KG1 (cell line): ENCODE measurements at places on chromosomes 7 and 10.

GRCh38 chr7:53151496-53151895, 116.1 kb downstream of the POM121L12 start:
- DNase-seq, result no peak

- DNase-seq, result no peak
Measured at GRCh38 chr10:24889639-24890038, 62.8 kb downstream of the PRTFDC1 start.

DNA sequence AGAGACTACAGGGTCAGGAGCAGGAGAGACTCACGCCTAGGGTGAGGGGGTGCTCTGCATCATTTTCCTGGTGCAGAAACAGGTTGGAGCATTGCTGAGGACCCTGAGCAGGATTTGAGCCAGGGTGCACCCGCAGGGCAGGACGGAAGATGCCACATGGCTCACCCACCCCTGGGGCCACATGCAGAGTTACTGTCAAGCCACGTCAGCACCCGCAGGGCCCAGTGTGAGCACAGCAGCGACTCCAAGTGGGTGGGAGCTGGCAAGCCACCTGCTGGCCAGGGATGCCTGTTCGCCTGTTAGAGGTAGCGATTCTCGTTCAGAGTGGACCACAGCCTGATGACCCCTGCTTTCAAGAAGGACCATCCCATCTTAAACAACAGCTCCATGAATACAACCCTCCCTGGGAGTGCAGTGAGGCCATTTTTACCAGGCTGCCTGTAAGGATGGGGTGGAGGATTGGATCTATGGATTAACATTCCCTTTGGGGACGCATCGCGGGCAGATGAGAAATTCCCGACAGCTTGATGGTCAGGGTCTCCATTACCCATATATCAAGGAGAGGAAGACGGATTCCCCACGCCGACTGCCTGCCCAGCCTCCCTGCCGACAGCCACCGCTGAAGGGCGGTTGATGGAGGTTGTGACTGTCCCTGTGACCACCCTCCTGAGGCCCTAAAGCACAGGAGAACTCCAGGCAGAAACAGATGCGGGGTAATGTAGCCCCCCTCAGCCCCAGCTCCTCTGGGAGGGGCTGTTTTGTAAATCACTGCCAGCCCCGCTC, 101.1 kb upstream of the RET start:
- DNase-seq, result no peak

DNA sequence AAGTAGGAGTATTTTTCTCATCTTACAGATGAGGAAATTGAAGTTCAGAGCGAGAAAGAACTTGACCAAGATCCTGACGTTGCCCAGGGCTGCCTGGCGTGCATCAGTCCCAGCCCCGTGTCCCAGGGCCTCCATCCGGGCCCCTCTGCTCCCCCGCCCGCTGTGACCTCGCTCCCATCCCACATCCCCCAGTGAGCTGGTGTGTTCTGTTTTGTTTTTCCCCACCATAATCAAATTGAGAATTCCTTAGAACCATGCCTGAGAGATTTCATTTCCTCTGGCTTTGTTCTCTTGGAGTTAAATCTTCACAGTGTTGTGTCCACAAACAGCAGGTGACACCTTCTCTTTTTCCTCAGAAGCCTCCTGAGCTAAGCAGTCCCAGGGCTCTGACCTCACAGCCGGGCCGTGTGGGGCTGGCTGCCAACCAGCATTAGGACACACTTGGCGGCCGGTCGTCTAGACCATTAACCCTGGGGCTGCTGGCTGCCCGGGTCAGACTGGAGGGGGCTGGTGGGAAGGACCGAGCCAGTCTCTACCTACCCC, 44.3 kb downstream of the PFKP start:
- no peak for DNase-seq

GRCh38 chr10:65931291-65932070, 994.4 kb upstream of the LRRTM3 start:
- no peak for DNase-seq

DNA sequence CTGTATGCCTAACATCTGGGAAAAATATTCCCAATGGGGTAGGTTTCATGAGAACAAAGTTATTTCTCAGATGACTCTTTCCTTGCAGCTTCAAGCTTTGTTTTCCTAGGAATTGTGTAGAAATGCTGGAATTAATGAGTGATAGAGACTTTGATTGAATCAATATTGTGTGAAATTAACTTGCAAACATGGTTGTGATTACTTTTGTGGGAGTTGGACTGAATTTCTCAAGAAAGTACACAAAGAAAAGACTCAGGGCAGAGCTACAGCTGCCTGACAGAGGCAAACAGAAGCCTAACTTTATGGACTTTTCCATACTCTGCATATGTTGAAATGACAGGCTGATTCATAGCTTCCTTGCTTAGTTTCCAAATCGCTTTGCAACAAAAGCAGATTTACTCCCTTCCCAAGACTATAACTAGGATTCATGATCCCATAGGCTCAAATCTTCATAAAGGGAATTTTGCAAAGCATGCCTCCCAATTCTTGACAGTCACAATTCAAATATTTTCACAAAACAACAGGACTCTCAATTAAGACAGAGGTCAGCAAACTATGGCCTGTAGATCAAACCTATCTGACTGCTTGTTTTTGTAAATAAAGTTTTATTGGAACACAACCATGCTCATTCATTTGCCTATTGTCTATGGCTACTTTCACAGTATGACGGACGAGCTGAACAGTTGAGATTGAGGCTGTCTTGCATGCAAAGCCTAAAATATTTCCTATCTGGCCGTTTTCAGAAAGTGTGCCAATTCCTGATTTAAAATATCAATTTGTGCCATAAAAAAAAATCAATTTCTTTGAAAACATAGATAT, 27.6 kb downstream of the NRP1 start:
- no peak for DNase-seq

DNA sequence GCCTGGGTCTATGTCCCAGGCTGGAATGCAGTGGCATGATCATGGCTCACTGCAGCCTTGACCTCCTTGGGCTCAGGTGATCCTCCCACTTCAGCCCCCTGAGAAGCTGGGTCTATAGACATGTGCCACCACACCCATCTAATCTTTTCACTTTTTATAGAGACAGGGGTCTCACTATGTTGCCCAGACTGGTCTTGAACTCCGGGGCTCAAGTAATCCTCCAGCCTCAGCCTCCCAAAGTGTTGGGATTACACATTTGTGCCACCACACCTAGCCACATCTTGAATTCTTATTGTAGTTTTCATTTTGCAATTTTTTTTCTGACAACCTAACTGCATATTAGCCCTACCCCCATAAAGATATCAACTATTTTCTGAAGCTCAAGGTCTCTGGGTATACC, 18.4 kb upstream of the COL1A2 start:
- DNase-seq, result no peak

DNA sequence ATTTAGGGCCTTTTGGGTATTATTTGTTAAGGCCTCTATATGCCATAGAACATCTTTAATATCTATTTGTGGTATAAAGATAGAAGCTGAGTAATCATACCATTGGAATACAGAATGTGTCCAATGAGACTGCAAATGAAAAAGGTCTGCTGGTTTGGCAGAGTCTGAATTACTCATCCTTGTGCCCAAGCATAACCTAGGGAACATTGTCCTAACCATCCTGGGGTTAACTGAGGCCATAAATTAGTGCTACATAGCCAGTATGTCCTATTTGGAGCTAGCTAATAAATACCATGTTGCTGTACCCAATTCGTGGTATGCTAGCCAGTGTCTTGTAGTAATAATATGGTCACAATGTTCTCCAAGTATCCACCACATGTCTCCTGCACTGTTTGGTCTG, 117.1 kb downstream of the ANKRD26 start:
- no peak for DNase-seq

DNA sequence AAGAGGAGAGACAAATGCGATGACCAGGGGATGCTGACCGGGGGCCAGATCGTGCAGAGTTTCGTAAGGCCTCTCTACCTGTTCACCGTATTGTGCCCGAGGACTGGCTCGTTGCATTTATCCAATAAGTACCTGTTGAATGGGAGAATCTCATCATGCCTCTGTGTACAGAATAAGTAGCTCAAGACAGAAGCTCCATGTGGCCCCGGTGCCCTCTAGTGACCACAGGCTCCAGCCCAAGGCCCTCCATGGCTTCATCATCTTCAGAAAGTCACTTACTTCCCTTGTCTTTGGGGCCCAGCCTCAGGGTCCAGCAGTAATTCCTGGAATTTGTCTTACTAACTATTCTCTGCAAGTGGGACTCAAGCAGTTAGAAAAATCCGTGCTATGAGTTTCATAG, 151.0 kb downstream of the CHN2 start:
- DNase-seq, result no peak

DNA sequence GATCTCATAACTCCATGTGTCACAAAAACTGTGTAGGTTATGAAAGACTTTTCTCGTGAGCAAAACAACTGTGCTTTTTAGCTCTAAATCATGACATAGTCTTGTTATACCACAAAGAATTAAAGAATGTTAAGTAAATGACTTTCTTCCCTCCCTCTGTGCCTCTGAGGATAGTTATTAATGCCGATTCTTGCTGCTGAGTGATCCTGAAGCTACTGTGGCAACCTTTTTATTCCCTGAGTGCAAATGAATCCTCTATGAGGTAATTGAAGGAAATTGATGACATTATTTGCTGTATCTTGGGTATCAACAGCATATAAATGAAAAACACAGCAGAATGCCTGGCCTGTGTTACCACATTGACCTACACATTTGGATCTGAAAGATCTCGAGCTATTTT, 142.2 kb upstream of the HDAC9 start:
- DNase-seq, result no peak

- DNase-seq, result no peak
Measured at GRCh38 chr10:62388328-62388727, 14.2 kb downstream of the ZNF365 start.

GRCh38 chr10:45008524-45009161, 7.9 kb downstream of the ZNF22 start:
- DNase-seq, result peak; percentile 83

- no peak for DNase-seq
Measured at GRCh38 chr7:39044489-39044888, 66.8 kb downstream of the POU6F2 start.

DNA sequence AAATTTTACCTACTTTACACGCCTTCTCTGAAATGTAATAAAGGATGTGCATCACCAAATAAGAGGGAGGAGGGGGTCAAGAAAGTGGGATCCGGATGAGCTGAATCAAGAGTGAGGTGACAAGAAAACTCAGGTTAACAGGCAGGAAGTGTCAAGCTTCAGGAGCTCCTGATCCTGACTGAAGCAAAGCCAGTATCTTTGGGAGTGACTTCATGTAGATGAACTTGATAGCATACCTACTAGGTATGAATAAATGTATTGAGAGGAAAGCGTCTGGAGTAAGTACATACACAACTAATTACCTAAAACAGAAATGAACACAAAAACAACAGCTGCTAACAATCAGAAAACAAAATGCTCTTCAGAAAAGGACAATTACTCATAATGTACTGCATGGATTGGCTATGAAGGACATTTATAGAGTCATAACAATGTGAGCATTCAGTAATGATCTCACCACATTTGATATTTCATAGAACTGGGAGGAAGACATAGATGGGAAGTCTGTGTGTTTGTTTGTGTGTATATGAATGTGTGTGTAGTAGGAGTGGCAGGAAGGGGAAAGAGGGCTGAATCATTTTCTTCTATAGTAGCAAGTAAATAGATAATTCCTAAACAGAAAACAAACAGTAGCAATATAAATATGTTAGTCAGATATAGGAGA, 29.4 kb downstream of the PRKG1 start:
- no peak for DNase-seq

- DNase-seq, result no peak
Measured at GRCh38 chr7:76074306-76074971, 26.5 kb downstream of the MDH2 start.

GRCh38 chr10:11728353-11728752, 13.8 kb upstream of the ECHDC3 start:
- DNase-seq, result no peak

DNA sequence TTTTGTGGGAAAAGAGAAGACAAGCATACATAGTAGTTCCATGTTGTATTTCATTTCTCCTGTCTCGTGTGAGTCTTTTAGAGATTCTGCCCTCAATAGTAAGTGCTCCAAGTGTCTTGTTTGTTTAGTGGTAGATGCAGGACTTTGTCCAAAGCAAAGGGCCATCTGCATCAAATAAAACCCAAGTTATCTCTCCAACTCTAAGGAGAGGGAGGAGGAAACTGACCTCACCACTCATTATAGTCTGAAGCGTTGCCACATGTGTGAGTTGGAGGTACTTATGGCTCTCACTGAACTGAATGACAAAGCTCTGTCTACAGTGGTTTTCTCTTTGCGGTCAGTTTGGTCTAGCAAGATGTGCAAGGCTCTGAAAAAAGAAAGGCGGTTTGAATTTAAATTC, 272.6 kb downstream of the DOCK4 start:
- DNase-seq, result no peak

DNA sequence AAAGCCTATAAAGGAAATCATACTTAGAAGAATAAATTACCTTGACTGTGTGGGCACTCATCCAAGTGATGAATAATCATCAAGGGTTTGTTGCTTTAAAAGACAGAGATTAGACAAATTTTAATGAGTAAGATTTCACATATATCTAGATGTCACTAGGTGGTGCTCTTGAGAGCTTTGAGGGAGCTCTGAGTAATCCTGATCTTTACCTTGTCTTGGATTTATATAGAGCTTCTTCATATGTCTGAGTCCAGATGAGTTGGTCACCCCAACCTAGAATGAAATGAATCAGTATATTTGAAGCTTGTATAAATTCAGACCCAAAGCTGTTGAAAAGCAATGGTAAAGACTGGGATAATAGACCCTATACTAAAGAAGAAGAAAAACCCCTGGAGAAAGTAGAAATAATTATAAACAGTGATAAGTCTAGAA, 3.7 kb downstream of the AGR2 start:
- DNase-seq, result peak; percentile 12

DNA sequence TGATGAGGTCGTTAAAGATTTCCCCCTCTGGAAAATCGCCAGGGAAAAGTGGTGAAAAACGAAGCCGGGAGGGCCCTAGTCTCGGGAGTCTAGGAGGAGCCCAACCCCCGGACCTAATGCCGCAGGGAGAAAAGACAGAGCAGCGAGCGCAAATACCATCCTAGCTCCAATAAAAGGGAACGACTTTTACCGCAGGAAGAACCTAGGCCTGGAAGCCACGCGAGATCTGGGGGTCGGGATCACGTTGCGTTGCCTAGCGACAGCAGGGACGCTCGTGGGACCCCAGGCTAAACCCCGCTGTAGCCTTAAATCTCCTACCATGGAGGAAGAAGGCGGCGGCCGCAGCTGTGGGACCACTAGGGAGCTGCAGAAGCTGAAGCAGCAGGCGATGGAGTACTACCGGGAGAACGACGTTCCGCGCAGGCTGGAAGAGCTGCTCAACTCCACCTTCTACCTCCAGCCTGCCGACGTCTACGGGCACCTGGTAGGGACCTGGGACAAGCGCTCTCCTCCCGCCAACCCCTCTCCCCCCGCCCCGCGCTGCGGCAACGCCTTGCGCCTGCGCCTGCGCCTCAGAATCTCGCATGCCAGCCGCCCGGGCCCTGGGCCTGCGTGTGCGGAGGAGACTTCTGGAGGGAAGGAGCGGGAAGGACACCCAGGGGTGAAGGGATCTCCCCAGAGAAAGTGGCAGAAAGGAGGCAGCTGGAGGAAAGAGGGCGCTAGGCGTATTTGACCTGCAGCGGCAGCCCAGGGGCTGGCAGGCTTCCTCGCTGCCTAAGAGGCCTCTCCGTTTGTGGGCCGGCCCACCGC, at the start of gene ENO4:
Gene ENO4 (plus strand): TSS at position 252 of the 810 bp plus-strand sequence. CDS start 68 bp downstream, at position 320.
- DNase-seq, result no peak
